ENCODE measurements at places on chromosomes 7 and 10. TPM values are rescaled to one million over a fixed set of nuclear protein-coding genes. Genes with fewer than 3 reads are reported as not detected.

- no peaks in the 10 kb centered on the region for H3K36me3 ChIP-seq
- H3K27ac ChIP-seq, result peak overlapping the region; percentile 77
- no peak overlapping the region for H3K4me3 ChIP-seq
- H3K4me1 ChIP-seq, result peaks cover 19% of the 10 kb centered on the region
- no peaks in the 10 kb centered on the region for H3K27me3 ChIP-seq
Observed at GRCh38 chr10:122054048-122055025, 65.4 kb downstream of the TACC2 start.

DNA sequence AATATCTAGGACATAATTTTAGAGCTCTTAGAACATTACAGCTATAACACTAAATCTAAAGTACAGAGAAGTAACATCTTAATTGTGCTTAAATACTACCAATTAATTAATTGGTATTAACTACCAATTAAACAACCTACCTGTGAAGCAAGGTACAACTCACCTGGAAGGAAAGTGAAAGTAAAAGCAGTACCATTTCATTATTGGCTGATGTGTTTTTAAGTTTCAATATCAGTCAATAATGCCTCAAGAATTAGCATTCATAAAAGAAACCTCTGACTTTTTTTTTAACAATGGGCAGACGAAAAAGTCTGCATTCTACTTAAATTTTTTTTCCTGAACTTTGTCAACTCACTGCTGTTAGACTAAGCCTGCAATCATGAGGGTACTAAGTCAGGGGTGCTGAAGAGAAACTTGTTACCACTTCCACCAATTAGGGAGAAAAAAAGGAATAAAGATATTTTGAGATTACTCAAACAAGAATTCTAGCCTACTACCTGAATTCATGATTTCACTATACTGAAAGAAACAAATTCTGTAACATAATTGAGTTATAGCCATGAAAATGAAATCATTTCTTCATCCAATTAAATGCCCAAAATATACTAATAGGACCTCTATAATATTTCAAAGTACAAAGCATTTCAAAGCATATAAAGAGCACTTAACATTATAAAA is 19.9 kb downstream of the UPF2 start:
- no peak overlapping the region for H3K27ac ChIP-seq
- DNase-seq, result no peak
- H3K36me3 ChIP-seq, result no peaks in the 10 kb centered on the region
- peaks cover 19% of the 10 kb centered on the region for H3K4me1 ChIP-seq
- H3K27me3 ChIP-seq, result no peaks in the 10 kb centered on the region

DNA sequence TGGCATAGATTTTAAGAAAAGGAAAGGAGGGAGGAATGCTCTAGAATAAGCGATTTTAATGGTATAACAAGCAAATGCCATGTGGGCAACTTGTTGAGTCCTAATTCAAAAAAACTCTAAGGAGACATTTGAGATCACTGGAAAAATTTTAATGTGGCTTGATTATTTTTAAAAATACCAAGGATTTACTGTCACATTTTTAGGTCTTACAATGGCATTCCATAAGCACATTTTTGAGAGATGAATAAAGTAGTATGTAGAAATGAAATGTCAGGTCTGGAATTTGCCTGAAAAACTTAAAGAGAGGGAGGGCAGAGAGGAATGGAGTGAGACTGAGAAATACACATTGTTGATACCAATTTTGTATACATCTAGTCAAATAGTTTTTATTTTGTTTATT is 20.3 kb downstream of the NCAPG2 start:
- H3K27me3 ChIP-seq, result no peaks in the 10 kb centered on the region
- H3K36me3 ChIP-seq, result no peaks in the 10 kb centered on the region
- no peak overlapping the region for H3K4me3 ChIP-seq

GRCh38 chr10:130358981-130359650 is 222.9 kb downstream of the GLRX3 start:
- no peak for DNase-seq
- H3K36me3 ChIP-seq, result no peaks in the 10 kb centered on the region
- no peaks in the 10 kb centered on the region for H3K27me3 ChIP-seq
- no peak overlapping the region for H3K4me3 ChIP-seq

ATOH7 gene
- not detected for total RNA-seq

GRCh38 chr7:144725070-144725469 is 110.8 kb downstream of the TPK1 start:
- no peaks in the 10 kb centered on the region for H3K27me3 ChIP-seq
- no peak overlapping the region for H3K27ac ChIP-seq
- H3K4me3 ChIP-seq, result no peak overlapping the region
- no peaks in the 10 kb centered on the region for H3K4me1 ChIP-seq
- DNase-seq, result no peak

- no peak for DNase-seq
- no peaks in the 10 kb centered on the region for H3K27me3 ChIP-seq
- H3K4me3 ChIP-seq, result no peak overlapping the region
- no peak overlapping the region for H3K27ac ChIP-seq
Observed at GRCh38 chr7:54615537-54615936, 73.4 kb downstream of the VSTM2A start.

DNA sequence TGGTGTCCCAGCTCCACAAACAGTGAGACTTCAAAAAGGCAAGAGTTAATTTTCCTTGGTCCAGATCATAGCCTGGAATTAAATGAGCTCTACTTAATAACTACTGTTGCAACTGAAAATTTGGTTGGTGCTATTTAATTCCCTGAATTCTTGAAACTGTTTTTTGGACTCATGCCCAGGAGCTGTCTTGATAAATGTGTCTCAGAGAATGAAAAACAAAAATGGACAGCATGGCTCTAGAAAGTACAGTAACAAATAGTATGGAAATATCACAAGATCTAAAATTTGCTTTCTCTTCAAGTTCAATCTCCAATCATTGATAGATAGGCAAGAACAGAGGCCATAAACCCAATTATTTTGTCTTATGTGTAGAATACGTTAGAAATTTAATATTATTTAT is 42.5 kb downstream of the CCDC71L start:
- no peak for DNase-seq
- no peaks in the 10 kb centered on the region for H3K4me1 ChIP-seq
- no peaks in the 10 kb centered on the region for H3K36me3 ChIP-seq
- no peak overlapping the region for H3K27ac ChIP-seq

- H3K4me3 ChIP-seq, result no peak overlapping the region
- H3K36me3 ChIP-seq, result no peaks in the 10 kb centered on the region
- H3K27me3 ChIP-seq, result no peaks in the 10 kb centered on the region
- H3K4me1 ChIP-seq, result no peaks in the 10 kb centered on the region
- H3K27ac ChIP-seq, result no peak overlapping the region
- DNase-seq, result no peak
Observed at GRCh38 chr7:4220011-4220410, 462.1 kb upstream of the FOXK1 start.

- no peaks in the 10 kb centered on the region for H3K36me3 ChIP-seq
- no peaks in the 10 kb centered on the region for H3K4me1 ChIP-seq
- no peaks in the 10 kb centered on the region for H3K27me3 ChIP-seq
Observed at GRCh38 chr7:35729061-35729783, 34.3 kb upstream of the HERPUD2 start.

- H3K4me3 ChIP-seq, result no peak overlapping the region
- H3K36me3 ChIP-seq, result no peaks in the 10 kb centered on the region
- H3K27ac ChIP-seq, result no peak overlapping the region
- H3K27me3 ChIP-seq, result no peaks in the 10 kb centered on the region
- no peak for DNase-seq
- no peaks in the 10 kb centered on the region for H3K4me1 ChIP-seq
Observed at GRCh38 chr10:48932831-48933664, 6.6 kb downstream of the LRRC18 start.

CHST15 gene
- total RNA-seq, result 27.2 TPM

DNA sequence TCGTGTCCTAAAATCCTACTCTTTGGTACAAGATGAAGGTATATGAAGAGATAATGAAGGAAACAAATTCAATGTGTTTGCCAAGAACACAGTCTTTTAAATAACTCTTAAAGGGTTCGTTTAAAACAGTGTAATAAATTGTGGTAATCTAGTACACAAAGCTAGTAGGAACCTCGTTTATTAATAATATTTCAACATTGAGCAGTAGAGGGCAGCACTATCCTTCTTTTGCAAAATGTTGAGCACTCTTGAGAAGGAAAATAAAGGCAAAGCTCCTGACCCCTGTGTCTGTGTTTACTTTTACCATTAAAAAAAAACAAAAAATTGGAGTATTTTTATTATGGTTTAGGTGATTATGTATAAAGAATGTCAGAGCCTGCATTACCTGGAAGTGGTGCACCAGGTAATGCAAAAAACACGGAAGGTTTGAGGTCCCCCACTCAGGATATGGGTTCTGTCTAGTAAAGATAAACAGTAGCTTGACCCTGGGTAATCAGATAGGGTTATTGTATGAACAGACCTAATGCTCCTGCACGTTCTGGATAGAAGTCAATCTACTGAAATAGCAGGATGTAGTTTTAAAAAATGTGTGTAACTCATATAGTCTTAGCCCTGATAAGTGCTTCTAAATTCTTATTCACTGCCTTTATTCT is 5.7 kb upstream of the GOT1 start:
- H3K27ac ChIP-seq, result peak overlapping the region; percentile 8
- no peaks in the 10 kb centered on the region for H3K27me3 ChIP-seq
- peaks cover 9% of the 10 kb centered on the region for H3K4me1 ChIP-seq
- no peak for DNase-seq

DNA sequence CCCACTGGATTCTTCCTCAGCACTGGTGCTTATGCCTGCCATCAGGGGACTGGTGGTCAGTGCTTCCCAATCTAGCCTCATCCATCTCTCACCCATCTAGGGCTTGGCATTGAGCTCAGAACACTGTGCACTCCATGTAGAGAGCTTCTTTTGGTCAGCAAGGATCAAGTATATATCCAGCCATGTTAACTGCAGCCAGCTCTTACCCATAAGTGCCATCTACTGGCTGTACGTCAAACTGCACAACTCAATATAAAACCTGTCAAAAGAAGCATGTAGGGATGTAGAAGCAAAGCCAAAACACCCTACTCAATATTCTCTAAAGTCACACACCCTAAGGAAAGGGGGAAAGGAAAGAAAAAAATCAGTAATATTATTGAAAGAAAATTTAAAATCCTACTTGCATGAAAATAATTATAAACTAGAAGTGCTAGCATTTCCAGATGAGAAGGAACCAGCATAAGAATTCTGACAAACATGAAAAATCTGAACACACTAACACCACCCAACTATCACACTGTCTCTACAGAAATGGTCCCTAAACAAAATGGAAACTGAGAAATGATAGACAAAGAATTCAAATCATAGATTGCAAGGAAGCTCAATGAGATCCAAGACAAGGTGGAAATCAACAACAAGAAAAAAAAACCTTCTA is 531.1 kb upstream of the STEAP1 start:
- no peak for DNase-seq
- H3K27me3 ChIP-seq, result no peaks in the 10 kb centered on the region
- no peak overlapping the region for H3K27ac ChIP-seq
- H3K4me3 ChIP-seq, result no peak overlapping the region

GRCh38 chr7:139068544-139069399 is 32.9 kb upstream of the ZC3HAV1L start:
- no peaks in the 10 kb centered on the region for H3K27me3 ChIP-seq
- H3K27ac ChIP-seq, result no peak overlapping the region
- no peak overlapping the region for H3K4me3 ChIP-seq
- no peak for DNase-seq
- H3K36me3 ChIP-seq, result peaks cover 84% of the 10 kb centered on the region
